Renal cortical epithelial cell (primary cell): ENCODE measurements at places on chromosomes 7 and 10. TPM values are rescaled to one million over a fixed set of nuclear protein-coding genes. Genes with fewer than 3 reads are reported as not detected.

DNA sequence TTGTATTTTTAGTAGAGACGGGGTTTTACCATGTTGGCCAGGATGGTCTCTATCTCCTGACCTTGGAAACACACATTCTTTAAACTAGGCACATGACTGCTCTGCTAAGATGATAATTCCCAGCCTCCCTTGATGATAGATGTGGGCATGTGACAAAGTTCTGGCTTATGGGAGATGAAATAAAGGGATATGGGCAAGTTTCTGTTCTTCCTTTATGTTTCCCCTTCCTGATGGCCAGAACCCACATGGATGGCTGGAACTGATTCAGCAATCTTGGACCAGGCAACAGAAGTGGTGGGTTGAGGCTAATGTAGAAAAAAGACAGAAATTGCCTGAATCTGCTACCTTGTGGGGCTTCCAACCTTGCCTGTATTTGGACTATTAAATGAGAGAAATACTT, 60.7 kb upstream of the NRP1 start:
- DNase-seq: no peak

DNA sequence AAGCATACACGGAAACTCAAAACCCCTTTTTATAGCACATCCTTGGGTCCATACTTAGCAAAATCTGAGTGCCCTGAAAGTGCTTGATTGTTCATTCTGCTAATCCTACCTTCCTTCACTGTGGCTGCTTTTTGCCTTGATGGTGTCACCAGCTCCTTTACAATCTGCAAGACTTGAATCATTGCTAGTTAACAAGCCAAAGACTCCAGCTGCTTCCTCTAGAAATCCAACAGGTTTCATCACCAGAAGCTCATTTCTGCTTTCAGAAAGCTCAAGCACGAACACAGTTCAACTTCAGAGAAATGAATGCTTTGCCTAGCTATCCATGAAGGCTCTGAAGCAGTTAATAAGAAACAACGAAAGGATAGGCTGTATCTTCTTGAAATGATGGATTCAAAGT, 38.0 kb downstream of the USP6NL start:
- peak; percentile 63 for DNase-seq

DNA sequence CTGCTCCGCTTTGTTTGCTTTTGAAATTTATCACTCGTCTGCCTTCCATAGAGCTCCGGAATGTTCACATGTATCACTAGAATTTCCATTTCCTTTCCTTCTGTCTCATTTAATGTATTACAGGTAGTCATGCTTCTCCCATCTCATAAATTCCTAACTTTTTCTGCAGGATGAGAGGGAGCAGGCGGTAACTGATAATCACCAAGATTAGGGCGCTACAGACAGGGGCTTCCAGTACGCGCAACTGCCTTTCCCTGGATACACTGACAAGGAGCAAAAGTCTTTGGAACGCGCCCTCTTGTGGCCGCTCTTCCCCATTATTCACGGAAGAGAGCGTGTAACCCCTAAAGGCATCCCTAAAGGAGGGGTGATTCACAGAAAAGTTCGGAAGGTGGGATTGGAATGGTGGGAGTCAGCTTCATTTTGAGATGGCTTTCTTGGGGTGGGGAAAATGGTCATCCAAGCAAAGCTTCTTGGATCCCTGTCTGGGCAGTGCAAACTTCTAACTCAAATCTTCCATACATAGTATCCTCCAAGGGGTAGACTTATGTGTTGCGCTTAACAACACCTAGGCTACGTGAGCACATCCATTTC, 6.5 kb downstream of the INHBA start:
- no peak for DNase-seq

DNA sequence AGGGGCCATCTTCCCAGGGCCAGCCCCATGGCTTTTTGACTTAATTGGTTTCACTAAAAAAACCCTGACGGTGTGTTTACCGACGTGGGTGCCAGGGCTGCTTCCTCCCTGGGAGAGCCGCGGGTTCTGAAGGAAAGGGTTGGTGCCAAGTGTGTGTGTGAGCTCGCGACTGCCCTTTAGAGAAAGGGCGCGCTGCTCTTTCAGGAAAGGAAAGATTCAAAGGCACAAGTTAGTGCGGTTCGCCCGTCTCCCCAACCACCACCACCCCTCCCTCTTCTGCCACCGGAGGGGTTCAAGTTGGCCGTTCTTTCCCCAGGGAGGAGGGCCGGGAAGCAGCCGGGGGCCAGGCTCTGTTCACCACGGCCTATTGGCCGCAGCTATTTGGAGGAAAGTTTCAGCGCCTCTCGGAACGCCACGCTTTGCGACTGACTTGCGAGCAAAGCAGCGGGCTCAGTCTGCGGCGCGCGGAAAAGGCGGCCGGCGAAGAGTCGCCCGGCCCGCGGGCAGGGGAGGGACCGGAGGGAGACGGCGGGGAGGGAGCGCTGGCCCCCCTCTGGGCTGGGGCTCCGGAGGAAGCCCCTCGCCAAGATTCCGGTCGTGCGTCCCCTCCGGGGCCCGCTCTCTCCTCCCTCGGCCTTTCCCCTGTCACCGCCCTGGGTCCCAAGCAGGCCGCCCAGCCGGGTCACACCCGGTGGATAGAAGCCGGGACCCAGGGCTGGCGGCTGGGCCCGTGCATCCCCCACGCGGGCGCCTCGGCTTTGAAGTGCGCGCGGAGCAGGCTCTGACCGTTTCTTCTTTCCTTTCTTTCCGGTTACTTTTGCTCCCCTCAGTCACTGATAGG, 165.9 kb upstream of the PPP1R3A start:
- DNase-seq: peak; percentile 27

Gene KMT2C
- 12.9 and 74.3 TPM in 2 replicates for total RNA-seq

- no peak for DNase-seq
Observed at GRCh38 chr10:18252086-18252485, 111.9 kb downstream of the CACNB2 start.

DNA sequence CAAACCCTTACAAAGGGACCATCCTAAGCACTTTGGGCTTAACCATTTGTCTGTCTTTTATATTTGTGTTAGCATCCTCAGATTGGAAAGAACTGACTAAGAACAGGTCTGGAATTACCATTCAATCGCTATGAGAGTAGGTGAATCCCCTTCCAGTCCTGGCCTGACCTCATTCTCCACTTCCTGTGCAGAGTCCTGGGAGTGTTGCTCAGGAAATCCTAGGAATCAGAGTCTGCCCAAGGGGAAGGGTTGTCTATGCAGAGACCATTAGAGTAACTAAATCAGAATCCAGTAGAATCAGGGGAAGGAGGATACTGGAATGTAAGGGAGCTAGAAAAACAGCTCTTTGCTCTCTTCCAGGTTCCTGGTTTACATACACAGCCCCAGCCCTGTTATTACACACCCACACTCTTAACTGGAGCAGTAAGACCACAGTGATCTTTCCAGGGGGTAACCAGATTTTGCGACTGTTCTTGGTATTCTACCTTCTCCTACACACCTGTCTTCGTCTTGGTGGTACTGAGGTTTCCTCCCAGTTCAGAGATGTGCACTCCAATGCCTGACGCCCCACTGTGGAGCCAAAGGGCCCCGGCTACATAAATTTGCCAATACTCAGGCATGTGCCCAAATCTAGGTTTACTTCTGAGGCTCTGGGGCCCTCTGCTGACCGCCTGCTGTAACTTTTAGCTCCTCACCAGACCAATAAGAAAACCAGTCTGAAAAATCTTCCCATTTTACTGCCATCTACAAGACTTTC, 103.7 kb downstream of the RNF216 start:
- DNase-seq: peak; percentile 59

- DNase-seq: peak; percentile 82
Observed at GRCh38 chr7:7201578-7202374, 19.4 kb downstream of the C1GALT1 start.

GRCh38 chr7:78788464-78788863, 665.0 kb downstream of the MAGI2 start:
- no peak for DNase-seq

DNA sequence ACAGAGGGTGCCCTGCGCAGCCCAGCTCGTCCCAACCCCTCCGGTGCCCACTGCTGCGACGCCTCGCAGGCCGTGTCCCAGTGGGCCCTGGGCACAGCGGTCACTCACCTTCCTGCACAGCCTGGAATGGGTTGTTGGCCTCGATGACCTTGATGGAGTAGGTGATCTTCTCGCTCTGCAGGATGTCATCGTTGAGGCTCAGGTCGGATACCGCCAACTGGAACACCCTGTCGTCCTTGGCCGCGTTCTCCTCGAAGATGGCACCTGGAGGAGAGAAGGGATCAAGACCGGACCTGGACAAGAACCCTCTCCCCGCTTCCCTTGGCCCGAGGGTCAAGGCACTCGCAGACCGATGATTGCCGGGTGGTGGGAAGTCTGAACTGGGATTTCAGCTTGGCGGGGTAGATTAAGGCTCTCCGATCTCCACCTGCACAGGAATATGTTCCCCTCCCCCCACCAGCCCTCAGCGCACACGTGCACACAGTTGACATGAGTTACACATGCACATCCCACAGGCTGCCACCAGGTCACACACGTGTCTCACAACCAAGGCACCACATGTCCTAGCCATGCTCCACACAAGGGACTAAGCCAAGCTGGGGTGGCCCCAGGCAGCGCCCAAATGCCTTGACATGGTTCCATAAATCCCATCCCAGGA, 2.6 kb downstream of the GRID1 start:
- no peak for DNase-seq

GRCh38 chr10:117218654-117219053, 21.4 kb downstream of the KCNK18 start:
- no peak for DNase-seq

DNA sequence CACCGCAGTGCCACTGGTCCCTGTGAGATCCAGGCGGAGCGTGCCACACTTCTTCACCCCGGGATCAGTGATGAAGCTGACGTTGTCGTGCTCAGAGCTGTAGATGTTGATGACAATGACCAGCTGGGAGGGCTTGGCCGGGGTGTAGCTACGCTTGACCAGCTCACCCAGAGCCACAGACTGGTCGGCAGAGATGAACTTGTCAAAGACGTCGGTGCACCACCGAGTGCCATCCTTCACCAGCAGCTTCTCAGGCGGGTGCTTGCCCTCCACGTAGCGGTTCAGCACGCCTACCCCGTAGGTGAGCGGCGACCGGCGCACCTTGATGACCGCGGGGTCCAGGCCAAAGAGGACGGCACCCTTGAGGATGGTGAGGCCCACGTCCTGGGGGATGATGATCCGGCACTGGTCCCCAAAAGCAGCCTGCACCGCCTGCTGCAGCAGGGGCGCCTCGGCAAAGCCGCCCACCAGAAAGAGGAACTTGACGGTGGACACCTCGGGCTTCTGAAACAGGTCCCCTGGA, 54.2 kb downstream of the PNLIPRP2 start:
- no peak for DNase-seq

Gene STK32C
- 9.2 and 15.5 TPM in 2 replicates for total RNA-seq

- no peak for DNase-seq
Observed at GRCh38 chr7:33448035-33448434, 318.7 kb downstream of the BBS9 start.

Gene H2BK1
- total RNA-seq: not detected in 2 replicates

DNA sequence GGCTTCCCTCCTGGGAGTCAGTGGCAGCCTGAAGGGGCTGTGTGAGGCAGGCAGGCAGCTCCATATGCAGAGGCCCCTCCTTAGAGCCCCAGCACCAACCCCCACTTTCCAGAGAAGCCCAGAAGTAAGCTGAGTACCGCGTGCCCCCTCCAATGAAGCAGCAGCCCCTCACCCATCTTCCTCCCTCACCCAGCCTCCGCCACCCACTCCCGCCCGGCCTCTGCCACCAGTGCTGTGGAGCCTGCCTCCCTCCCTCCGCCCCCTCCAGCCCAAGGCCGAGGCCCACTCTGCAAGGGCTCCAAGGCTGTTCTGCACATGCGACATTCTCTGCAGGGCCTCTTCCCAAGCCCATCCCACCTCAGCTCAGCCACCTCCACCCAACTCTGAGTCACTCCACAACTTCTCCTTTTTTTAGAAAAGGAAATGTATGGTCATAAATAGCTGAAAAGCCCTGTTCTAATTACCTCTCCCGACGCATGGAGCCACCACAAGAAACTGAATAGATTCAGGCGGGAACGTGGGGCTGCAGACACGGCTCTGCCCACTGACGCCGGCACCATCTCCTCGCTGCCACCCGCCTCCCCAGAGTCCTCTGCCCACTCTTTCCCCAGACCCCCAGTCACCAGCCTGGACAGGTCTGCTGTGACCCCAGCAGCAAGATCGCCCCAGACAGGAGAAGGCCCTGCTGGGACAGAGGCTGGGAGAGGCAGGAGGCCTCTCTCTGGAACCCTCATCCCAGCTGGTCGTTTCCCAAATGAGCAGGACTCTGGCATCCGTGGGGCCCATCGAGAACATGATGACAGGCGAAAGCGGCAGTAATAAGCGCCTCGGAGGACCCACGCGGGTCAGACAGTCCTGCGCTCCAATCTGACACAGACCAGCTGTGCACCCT, 213.9 kb downstream of the MAD1L1 start:
- no peak for DNase-seq

Gene OR2A5
- total RNA-seq: not detected in 2 replicates

DNA sequence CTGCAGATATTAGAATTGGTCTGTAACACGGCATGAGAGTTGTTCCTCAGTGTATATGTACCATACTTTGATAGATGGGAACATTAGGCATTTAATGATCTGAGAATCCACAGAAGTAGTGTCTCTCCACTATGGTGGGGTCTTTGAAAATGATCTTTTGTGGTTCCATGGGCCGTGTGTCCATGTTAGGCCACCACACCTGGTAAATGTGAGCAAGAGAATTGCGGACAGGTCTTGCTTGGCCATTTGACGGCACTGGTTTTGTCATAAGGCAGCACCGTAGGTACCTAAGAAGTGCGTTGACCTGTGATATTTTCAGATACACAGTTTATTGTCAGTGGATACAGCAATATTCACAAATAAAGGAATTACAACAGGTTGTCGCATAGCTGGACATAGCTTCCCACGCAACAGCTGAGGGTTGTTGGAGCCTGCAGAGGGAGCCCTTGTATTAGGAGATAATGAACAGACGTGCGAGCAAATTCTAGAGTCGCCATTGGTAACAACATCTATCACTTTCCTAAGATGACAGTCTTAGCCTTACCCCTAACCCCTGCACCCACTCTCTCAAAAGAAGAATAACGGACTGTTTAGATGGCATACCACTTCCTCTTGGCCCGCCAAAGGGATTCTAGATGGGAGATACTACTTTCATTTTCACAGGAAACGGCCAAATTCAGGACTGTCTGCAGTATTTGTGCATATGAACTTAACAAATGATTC, 111.4 kb downstream of the COL28A1 start:
- DNase-seq: peak; percentile 53

- peak; percentile 47 for DNase-seq
Observed at GRCh38 chr7:2760098-2760889, 72.3 kb downstream of the AMZ1 start.

- no peak for DNase-seq
Observed at GRCh38 chr7:148212731-148213130, 377.8 kb upstream of the C7orf33 start.

- DNase-seq: peak; percentile 38
Observed at GRCh38 chr7:82481499-82482097, 38.0 kb upstream of the CACNA2D1 start.

Gene ADRA2A
- 0.15 TPM in 1 of 2 replicates, not detected in the other for total RNA-seq

Gene SEMA3C
- 173 and 349 TPM in 2 replicates for total RNA-seq
